CMK (cell line): ENCODE measurements at places on chromosomes 7 and 10.

GRCh38 chr7:116576350-116577319 lies 51.8 kb downstream of the CAV1 start:
- DNase-seq: no peak

GRCh38 chr10:83612050-83612449 lies 527.3 kb upstream of the GHITM start:
- no peak for DNase-seq

DNA sequence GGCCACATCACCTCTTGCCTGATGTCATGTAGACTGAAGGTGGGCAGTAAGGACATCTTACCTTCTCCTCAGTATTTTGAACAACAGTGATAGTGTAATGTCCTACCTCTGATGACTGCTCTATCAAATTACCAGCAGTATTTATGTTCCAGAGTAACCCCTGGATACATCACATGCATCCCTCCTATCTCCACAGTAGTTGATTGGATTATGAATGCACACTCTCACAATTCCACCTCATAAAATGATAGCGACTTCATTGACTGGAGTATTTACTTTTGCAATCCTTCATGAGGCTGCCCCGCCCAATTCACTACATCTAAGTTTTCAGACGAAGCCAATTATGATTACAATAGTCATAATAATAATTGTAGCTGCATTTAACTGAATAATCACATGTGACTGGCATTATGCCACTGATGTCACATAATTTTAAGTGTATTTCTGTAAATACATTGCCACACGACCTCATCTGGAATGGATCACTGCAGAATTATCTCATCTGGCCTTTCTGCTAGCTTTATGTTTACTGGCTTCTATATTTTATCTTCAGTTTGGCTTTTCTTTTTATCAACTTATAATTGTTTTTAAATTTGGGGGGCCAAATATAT lies 268.9 kb downstream of the SLC25A13 start:
- no peak for DNase-seq

GRCh38 chr10:60148266-60148840 lies 241.3 kb downstream of the ANK3 start:
- no peak for DNase-seq

GRCh38 chr10:15189133-15189885 lies 20.8 kb upstream of the NMT2 start:
- no peak for DNase-seq

GRCh38 chr7:101838837-101839483 lies 21.5 kb downstream of the CUX1 start:
- no peak for DNase-seq

DNA sequence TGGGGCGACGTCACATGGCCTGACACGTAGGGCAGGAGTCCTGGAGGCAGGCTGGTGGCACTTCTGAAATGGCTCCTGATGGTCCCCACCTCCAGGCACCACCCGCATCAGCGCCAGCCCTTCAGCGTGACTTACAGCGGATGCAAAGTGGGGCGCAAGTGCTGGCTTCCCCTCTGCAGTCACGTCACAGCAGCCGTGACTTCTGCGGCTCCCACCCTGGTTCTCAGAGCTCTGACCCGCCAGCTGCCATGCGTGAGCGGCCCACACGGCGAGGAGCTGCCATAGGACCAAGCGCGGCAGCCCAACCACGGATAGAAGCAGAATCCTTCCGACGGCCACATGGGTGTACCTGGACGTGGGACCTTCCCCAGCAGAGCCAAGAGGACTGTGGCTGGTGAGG lies 159.0 kb downstream of the ELFN1 start:
- DNase-seq: no peak

DNA sequence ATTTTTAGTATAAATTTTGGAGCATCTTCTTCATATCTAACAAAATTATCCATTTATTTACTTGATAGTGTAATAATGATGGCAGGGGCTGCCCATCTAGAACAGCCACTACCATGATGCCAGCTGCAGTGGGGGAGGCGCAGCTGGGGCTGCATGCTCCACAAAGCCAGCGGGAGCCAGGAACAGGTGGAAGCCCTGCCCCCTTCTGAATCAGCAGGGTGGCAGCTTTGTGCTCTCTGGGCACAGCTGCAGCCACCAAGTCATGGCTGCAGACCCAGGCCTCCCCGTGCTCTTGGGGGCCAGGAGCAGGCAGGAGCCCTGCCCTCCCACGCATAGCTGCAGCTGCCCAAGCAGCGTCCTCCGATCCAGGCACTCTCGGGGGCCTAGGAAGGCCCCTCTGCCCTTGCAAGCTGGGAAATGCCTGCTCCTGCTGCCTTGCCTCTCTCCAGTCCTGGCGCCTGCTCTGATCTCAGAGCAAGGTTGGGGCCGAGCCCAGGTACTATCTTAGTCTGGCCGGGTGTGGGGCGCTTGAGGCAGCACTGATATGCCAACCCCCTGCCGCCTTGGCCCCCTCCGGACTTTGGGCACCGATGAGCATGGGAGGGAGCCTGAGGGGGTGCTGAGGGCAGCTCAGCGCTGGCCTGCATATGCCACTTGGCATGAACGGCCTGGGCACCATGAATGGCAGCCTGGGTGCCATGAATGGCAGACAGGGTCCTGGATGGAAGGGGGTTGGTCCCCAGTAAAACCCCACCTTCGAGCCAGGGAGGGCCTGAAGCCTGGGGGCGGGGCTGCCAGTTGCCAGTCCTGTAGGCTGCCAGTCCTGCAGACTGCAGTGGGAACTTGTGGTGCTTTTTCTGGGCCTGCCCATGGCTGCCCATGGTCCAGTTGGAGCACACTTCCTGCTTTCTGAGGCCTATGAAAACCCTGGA lies 1110.8 kb upstream of the POT1 start:
- DNase-seq: no peak

DNA sequence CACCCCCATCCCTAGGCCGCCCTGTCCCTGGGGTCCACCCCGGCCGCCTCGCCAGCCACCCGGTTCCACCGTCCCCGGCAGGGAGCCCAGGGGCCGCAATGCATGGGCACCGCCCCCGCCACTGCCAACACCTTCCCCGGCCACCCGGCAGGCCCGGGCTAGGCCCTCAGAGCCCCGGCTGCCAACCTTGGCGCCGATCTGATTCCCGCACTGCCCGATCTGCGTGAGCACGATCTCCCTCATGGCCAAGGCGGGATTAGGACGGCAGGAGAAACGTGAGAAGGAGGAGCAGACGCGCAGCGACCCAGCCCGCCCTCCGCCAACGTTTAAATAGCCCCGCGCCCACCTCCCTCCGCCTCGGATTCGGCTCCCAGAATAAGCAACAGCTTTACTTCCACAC lies at the start of gene TUBB8:
Gene TUBB8, minus strand, starts transcription at position 301 of the 400 bp plus-strand sequence. Its CDS starts 58 bp downstream, at position 243.
- DNase-seq: no peak

GRCh38 chr7:130874071-130874915 lies 140.3 kb upstream of the KLF14 start:
- DNase-seq: no peak

DNA sequence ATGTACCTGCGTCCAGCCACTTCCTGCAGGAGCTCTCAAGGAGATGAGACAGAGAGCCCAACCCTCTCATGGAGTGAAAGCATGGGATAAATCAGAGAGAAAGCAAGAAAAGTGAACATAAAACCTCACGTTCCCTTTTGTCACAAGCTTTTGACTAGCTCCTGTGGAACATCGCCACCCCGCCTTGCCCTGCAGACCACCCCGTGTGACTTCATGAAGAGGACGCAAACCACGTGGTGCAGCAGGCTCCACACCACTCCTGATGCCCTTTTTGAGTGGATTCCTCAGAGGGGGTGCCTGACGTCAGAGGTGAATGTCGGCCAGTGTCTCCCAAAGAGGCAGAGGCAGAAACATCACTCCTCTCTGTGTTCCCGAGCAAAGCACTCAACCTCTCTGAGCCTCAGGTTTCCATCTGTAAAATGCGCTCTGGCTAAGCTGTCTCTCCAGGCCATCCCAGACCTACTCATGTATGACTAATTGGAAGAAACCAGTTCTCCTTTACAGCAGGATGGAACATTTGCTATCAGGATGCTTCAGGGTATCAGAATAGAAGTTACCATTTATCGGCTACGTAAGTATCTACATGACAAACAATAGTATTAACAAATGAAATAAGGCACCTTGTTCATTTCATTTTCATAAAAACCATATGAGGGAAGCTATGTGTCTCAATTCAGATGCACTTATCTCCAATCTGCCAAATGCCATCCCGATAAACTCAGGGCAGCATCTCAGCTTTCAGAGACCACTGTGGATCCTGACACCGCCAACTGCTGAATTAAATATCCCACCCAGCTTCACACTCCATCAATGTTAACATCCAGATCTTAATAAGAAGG lies 5.3 kb downstream of the ZNF488 start:
- no peak for DNase-seq

DNA sequence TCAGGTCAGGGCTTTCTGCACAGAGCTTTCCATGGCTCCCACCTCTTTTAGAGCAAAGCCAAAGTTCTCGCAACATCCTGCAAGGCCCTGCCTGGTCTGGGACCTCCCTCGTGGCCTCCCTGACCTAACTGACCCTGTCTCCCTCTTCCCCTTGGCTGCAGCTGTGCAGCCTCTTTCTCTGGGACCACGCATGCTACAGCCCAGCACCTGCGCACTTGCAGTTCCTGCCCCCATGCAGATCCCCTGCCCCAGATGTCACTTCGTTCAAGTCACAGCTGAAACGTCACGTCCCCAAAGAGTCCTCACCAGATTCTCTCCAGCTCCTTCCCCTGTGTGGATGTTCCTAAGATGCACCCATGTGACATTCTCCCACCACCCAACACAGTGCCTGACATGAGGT lies 61.2 kb upstream of the ZNF716 start:
- DNase-seq: no peak

GRCh38 chr7:27670676-27671075 lies 8.0 kb upstream of the HIBADH start:
- no peak for DNase-seq

DNA sequence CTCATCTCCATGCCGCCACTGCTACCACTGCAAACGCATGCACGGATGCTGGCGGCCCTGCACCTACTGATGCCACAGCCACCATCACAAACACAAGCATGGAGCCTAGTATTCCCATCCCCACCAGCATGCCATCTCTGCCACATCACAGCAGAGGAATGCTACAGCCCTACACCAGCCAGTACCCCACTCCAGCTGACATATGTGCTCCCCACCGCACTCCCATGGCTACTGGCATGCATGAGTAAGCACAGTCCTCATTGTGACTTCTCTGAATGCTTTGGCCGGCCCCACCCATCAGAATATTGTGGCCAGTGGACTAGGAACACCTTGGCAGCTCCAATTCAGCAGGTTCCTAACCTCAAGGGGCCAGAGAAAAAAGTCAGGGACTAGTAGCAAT lies 705.5 kb downstream of the POM121L12 start:
- DNase-seq: no peak

- DNase-seq: no peak
Observed at GRCh38 chr7:131629217-131629882, 72.9 kb upstream of the PODXL start.

GRCh38 chr7:3955751-3956696 lies 655.0 kb downstream of the SDK1 start:
- DNase-seq: no peak

DNA sequence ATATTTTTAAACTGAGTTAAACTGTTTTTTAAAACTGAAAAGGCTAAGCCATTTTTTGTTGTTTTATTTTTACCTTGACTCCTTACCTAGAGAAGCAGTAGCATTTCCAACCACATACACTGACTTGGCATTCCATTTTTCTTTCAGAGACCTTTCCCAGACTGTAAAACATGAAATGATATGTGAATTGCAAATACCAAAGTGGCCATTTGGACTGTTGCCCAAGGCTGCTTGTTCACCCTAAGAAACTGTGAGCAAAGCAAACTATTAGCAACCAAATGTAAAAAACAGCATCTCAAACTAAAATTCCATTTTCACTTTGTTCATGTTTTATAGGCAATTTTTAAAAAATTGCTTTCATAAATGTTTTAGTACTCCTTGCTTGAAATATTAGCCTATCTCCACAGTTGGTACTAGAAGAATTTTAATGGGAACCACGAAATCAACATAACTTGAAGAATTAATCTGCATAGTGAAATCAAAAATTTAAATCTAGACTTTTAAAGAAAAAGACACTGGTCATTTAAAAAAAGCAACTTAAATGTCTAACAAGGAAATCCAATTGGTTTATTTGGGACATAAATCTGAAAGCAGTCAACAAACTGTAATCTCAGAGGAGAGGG lies 10.8 kb downstream of the UROS start:
- DNase-seq: no peak

- DNase-seq: no peak
Observed at GRCh38 chr10:125982260-125982948, 86.0 kb downstream of the FANK1 start.

GRCh38 chr7:128708824-128709223 lies 30.3 kb upstream of the CALU start:
- no peak for DNase-seq

DNA sequence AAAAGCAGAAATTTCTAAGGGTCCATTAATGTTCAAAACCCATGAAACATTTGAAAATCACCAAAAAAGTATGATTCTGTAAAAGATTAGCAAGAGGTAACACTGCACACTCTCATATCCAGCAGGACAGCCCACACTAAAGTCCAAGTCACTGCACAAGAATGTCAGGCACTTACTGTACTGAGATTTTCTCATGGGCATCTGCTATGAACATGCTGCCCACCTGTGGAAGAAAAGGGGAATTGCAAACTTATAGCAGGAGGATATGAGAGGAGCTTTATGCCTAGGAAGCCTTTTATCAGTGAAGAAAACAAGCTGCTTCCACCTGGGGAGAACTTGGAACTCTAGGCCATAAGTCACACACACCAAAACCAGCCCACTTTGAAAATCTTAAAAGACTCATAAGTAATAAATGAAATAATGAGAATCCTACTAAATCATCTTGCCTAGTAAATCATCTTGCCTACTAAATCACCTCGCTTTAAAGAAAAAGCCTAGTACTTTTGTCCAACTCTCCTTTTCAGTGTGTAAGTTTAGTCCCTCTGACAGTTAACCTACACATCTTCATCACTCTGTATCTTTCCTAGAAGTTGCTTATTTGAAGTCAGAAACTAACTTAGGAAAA lies 46.1 kb downstream of the ARMH3 start:
- peak; percentile 38 for DNase-seq

DNA sequence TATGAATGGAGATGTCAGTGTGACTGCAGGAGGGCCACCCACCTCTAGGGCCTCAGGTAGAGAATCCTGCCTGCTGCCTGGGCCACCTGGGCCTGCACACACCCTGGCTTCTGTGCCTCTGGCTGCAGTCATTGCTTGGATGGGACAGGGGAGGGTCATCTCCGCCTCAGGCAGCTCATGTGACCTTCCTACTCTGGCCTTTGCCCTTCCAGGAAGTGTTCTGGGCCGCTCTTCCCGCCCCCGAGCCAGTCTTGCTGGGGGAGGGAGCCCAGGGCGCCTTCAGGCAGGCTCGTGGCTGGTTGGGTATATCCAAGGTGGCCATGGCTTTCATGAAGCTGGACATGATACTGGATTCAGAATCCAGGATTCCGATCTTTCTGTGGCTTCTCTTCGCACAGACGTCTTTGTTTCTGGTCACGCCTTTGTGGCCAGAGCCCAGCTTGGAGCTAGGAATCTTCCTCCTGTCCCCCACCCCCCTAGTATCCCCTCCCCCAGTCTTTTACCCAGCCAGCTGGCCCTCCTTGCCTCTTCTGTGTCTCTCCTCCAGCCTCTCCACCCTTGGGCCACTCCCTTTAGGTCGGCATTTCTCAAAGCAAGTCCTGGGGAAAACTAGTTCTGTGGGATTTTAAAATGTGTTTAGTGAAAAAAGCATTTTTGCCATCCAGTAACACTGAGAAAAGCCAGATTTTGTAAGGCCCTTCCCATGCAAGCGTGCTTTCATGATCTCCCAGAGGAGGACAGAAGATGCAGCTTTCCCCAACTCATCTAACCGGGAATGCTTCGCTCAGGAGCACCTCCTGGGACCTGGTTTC lies 119.6 kb downstream of the ZMIZ1 start:
- no peak for DNase-seq
